ENCODE measurements at places on chromosomes 3 and 15. TPM values are rescaled to one million over a fixed set of nuclear protein-coding genes. Genes with fewer than 3 reads are reported as not detected.

The PLSCR2 gene
- 0.34 TPM for total RNA-seq

The STRIT1 gene
- total RNA-seq, result not detected

- H3K27ac ChIP-seq, result peak overlapping the region; percentile 97
- no peaks in the 10 kb centered on the region for H3K27me3 ChIP-seq
- peaks cover 17% of the 10 kb centered on the region for H3K36me3 ChIP-seq
- peak overlapping the region; percentile 86 for H3K4me3 ChIP-seq
- H3K4me1 ChIP-seq, result peaks cover 52% of the 10 kb centered on the region
- no peak for DNase-seq
Observed at GRCh38 chr3:50339485-50340146, 1.0 kb downstream of the RASSF1 start.

- H3K27me3 ChIP-seq, result no peaks in the 10 kb centered on the region
- H3K4me3 ChIP-seq, result no peak overlapping the region
Observed at GRCh38 chr3:194256040-194256945, 94.8 kb downstream of the CPN2 start.

- no peak overlapping the region for H3K27ac ChIP-seq
- H3K4me1 ChIP-seq, result peaks cover 28% of the 10 kb centered on the region
- peaks cover 8% of the 10 kb centered on the region for H3K36me3 ChIP-seq
Observed at GRCh38 chr3:10023587-10024310, 2.5 kb upstream of the FANCD2 start.

The P2RY1 gene
- 1.7 TPM for total RNA-seq

DNA sequence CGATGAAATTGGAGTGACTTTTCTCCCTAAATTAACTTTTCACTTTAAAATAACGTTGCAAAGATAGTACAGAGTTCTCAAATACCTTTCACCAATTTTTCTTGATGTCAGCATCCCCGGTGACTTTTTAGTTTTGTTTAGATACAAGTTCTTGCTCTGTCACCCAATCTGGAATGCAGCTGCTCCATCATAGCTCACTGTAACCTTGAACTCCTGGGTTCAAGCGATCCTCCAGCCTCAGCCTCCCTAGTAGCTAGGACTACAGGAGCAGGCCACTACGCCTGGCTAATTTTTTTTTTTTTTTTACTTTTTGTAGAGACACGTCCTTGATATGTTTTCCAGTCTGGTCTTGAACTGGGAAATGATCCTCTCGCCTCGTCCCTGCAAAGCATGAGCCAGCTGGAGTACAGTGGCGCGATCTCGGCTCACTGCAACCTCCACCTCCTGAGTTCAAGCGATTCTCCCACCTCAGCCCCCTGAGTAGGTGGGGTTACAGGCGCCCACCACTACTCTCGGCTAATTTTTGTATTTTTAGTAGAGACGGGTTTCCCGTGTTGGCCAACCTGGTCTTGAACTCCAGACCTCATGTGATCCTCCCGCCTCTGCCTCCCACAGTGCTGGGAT is 747 bp downstream of the NSUN3 start:
- H3K4me3 ChIP-seq, result peak overlapping the region; percentile 95
- H3K36me3 ChIP-seq, result peaks cover 30% of the 10 kb centered on the region
- no peaks in the 10 kb centered on the region for H3K27me3 ChIP-seq
- H3K4me1 ChIP-seq, result peaks cover 62% of the 10 kb centered on the region
- no peak for DNase-seq

The RARB gene
- not detected for total RNA-seq

DNA sequence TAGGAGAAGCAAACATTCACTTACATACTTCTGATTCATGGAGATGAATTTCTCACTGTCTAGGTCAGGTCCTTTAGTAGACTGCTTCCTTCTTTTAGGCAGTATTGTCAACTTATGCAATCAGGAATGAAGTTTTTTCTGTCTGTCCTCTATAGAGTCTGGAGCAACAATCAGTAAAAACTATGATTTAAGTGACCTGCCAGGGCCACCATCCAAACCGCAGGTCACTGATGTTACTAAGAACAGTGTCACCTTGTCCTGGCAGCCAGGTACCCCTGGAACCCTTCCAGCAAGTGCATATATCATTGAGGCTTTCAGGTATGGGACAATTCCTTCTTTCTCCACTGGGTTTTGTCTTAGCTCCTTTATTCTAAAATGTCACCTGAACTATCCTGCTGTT is 523.1 kb downstream of the ROBO2 start:
- H3K4me3 ChIP-seq, result no peak overlapping the region
- H3K27ac ChIP-seq, result no peak overlapping the region
- no peaks in the 10 kb centered on the region for H3K36me3 ChIP-seq
- no peaks in the 10 kb centered on the region for H3K27me3 ChIP-seq

The ANKUB1 gene
- total RNA-seq, result not detected

DNA sequence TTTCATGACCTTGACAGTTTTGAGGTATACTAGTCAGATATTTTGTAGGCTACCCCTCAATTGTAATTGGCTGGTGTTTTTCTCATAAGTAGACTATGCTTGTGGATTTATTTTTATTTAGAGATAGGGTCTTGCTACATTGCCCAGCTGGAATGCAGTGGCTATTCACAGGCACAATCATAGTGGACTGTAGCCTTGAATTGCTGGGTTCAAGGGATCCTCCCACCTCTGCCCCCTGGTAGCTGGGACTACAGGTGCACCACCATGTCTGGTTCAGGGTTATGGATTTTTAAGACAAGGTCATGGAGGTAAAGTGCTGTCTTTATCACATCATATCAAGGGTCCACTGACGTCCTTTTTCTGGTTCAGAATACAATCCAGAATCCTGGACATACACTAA is 10.9 kb upstream of the IL17RD start:
- no peak overlapping the region for H3K27ac ChIP-seq
- H3K4me1 ChIP-seq, result no peaks in the 10 kb centered on the region
- no peaks in the 10 kb centered on the region for H3K36me3 ChIP-seq
- DNase-seq, result no peak

The GASK1A gene
- not detected for total RNA-seq

DNA sequence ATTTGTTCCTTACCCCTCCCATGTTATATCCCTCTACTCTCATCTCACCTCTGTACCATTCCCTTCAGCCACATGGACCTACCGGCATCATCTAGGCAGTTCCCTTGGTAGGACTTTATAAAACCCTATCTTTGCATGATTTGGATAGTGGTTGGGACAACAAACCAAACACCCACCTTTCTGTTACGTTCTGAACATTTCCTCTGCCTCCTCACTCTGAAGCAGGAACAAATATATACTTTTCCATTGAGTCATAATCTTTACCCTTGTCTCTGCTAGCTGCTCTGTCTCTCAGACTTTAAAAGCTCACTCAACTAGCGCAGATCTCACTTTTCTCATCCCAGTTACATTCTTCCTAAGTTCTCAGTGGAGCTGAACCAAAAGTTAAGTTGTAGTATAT is 17.8 kb downstream of the UBXN7 start:
- peak overlapping the region; percentile 5 for H3K27ac ChIP-seq
- H3K27me3 ChIP-seq, result no peaks in the 10 kb centered on the region
- no peak overlapping the region for H3K4me3 ChIP-seq
- peaks cover under 1% of the 10 kb centered on the region for H3K36me3 ChIP-seq
- peaks cover 68% of the 10 kb centered on the region for H3K4me1 ChIP-seq

DNA sequence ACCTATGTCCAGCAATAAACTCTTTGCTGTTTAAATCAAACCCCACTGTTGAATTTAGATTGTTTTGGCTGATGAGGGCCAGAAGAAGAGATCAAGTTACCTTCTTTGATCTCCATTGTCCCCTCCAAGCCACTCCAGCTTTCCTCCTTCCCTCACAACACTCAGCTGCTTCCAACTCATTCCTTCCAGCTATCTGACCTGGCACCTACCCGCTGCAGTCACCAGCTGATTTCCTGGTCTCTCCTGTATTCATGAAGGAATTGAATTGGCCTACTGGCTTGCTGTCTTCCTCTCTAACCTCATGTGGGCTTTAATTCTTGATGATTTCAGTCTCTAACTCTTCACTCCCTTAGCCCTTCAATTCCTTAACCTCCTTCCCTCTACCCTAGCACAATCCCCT is 40.8 kb upstream of the ABHD17C start:
- no peaks in the 10 kb centered on the region for H3K4me1 ChIP-seq
- no peak overlapping the region for H3K27ac ChIP-seq
- no peak overlapping the region for H3K4me3 ChIP-seq
- peaks cover 21% of the 10 kb centered on the region for H3K27me3 ChIP-seq

DNA sequence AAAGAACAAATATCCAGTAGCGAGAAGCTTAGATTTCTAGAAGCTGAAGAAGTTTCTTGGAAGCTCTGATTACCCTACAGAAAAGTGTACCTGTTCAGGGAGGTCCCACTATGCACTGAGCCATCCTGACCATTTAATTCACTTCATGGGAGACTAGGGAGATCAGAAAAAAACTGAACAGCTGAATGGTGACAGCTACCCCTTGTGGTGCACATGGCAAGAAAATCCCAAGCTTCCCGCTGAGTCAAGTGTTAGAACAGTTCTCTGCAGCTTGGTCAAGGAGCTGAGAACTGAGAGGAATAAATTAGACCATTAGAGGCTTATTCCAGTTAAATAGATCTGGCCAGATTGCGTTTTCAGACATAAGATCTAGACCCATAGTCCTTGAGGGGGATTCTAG is 197.2 kb upstream of the VEPH1 start:
- no peaks in the 10 kb centered on the region for H3K36me3 ChIP-seq
- no peaks in the 10 kb centered on the region for H3K4me1 ChIP-seq
- H3K27me3 ChIP-seq, result no peaks in the 10 kb centered on the region
- no peak overlapping the region for H3K27ac ChIP-seq
- no peak overlapping the region for H3K4me3 ChIP-seq
- no peak for DNase-seq

The CX3CR1 gene
- total RNA-seq, result 0.79 TPM

GRCh38 chr3:191889756-191890155 is 428.8 kb downstream of the PYDC2 start:
- H3K4me3 ChIP-seq, result no peak overlapping the region
- no peak overlapping the region for H3K27ac ChIP-seq
- no peaks in the 10 kb centered on the region for H3K4me1 ChIP-seq
- no peaks in the 10 kb centered on the region for H3K27me3 ChIP-seq
- no peak for DNase-seq

The KNL1 gene
- 32.5 TPM for total RNA-seq

DNA sequence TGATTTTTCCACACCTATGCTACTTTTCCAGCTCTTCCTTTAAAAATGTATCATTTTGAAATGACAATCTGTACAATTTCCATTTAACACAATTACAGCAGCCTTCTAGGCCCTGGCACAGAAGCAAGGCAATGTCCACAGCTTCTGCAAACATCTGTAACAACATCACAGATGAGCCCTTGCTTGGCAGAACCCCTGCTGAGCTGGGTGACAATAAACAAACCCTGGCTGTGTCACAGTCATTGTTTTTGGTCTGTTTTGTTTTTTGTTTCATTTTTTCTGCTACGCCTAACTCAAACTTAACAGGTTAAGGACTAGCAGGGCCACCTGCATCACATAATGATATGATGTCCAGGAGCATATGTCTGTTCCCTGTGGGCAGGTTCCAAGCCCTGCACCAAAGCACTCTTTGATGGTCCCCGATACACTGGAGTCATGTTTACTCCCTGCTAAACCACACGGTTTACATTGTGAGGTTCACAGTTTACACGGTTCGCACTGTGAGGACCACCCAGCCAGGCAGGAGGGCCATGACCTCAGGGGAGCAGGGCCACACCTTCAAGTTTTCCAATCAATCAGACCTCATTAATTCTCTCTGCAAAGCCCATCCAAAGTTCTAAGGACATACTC is 186.8 kb upstream of the CHRNA7 start:
- H3K27ac ChIP-seq, result no peak overlapping the region
- peaks cover 20% of the 10 kb centered on the region for H3K27me3 ChIP-seq
- no peaks in the 10 kb centered on the region for H3K36me3 ChIP-seq
- H3K4me3 ChIP-seq, result no peak overlapping the region
- DNase-seq, result no peak

The CISH gene
- total RNA-seq, result 242 TPM

The CADPS gene
- not detected for total RNA-seq

The ADAMTS17 gene
- total RNA-seq, result 2.6 TPM

DNA sequence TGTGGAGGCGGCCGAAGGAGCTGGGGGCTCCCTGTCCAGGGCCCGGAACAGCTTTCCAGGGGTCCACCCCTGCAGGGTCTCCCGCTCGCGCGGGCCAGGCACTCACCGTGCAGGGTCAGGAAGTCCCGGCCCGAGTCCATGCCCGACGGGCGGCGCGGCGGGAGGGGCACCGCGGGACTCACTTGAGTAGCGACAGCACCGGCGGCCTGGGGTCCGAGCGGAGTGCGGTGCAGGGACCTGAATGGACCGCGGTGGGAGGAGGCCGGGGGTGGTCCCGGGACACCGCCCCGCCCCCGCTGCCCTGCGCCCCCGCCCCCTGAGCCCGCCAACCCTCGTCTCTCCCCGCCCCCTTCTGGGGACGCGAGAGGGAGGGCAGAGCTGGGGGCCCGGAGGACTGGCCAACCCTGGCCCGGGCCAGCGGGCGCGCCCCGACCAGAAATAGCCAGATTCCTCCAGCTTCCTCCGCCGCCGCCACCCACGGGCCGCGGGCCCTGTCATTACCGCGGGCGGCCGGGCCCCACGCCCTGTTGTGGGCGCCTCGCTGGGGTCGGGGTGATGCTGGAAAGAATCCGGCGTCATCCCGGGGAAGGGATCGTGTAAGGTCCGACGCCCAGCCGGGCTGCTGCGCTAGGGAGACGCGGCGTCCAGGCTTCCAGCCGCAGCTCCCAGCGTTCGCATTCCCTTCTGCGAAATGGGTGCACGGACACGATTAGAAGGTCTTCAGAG is at the start of gene PLCD1:
Gene PLCD1, minus strand, starts transcription at position 243 of the 726 bp plus-strand sequence. Its CDS starts 103 bp downstream, at position 140.
- H3K4me1 ChIP-seq, result peaks cover 29% of the 10 kb centered on the region
- DNase-seq, result peak; percentile 61
- H3K36me3 ChIP-seq, result peaks cover 2% of the 10 kb centered on the region
- H3K27ac ChIP-seq, result no peak within 1 kb of the TSS
- peaks cover 23% of the 10 kb centered on the region for H3K27me3 ChIP-seq

The LCTL gene
- not detected for total RNA-seq

DNA sequence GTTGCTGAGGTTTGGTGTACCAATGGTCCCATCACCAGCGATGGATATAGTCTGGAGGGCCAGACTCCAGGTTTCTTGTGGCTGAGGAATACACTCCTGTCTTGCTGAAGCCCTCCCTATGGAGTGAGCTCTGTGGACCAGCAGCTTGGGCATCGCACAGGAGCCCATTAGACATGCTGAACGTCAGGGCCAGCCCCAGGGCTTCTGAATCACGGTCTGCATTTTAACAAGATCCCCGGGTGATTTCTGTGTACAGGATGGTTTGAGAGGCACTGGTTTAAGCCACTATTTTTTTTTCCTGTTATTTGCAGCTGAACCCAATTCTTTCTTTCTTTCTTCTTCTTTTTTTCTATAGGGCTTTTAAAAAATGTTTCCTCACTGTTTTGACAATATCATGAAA is 69.5 kb upstream of the XCR1 start:
- H3K27me3 ChIP-seq, result peaks cover 78% of the 10 kb centered on the region
- H3K4me3 ChIP-seq, result peak overlapping the region; percentile 79
- peak overlapping the region; percentile 77 for H3K27ac ChIP-seq
- H3K36me3 ChIP-seq, result peaks cover 8% of the 10 kb centered on the region

The TUSC7 gene
- not detected for total RNA-seq

The SLC12A1 gene
- not detected for total RNA-seq

- no peaks in the 10 kb centered on the region for H3K27me3 ChIP-seq
- H3K4me3 ChIP-seq, result no peak overlapping the region
- no peak for DNase-seq
- peaks cover 11% of the 10 kb centered on the region for H3K4me1 ChIP-seq
- no peak overlapping the region for H3K27ac ChIP-seq
Observed at GRCh38 chr3:4525560-4526223, 32.5 kb downstream of the ITPR1 start.

The CPB1 gene
- not detected for total RNA-seq

- peak; percentile 19 for DNase-seq
- no peaks in the 10 kb centered on the region for H3K27me3 ChIP-seq
- peak overlapping the region; percentile 90 for H3K27ac ChIP-seq
- H3K4me3 ChIP-seq, result peak overlapping the region; percentile 90
Observed at GRCh38 chr15:56244038-56244810, 545 bp upstream of the RFX7 start.
